ENCODE measurements at places on chromosomes 5 and 9.

DNA sequence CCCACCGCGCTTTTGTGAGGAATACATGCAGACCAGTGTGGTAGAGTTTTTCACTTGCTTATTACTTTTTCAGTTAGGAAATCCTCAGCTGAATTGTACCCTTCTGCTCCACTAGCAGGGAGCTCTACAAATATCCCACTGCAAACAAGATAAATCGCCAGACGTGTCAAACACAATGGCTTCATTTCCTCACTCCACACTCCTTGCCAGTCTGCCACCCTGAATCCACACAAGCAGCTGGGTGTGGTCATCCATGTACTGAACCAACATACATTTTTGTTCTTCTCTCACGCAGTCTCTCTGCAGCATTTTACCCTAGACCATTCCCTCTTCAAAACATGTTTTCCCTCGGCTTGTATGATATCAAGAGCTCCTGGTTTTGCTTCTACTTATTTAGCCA is 3.7 kb upstream of the ROR2 start:
- no peak for DNase-seq

DNA sequence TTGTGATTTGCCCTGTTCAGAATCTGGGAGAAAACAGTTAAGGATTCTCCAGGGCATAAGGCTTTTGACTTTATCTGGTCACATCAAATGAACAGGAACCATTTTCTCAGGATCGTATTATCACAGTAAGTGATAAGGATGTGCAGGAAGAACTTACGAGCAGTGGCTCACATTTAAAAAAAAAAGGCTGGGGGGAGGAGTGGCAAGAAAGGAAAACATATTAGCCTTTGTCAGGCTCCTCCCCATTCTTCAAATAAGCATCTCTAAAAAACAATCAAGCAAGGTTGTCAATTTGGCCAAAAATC is 234.3 kb upstream of the TMEM161B start:
- no peak for DNase-seq

DNA sequence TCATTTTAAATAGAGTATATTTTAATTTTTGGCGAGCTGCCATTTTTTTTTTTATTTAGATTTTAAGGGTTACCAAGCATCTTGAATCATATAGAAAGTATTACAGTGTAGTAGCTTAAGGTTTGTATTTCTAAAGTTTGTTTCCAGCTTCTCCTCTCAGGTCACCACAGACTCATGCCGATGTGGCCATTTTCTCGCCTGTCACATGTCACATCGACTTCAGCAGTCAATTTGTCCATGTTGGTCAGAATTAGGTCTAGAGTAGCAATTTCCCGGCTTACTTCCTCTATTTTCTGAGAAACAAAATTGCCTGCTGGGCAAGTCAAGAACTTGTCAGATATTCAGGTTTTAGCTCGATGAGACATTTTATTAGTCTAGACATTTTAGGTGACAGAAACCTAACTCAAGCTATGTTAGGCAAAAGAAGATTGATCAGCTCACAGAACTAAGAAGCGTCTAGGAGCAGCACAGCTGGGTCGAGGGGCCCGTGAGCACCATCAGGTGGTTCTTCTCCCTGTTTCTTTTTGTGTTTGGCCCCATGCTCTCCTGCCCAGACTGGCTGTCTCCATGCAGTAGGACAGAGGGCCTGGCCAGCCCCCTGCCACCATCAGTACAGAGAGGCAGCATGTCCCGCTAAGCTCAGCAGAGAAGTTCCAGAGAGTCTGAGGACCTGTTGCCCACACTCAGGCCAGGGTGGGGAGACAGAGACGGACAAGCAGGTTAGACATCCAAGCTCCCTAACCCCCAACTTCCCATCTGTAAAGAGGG is 48.4 kb upstream of the AFAP1L1 start:
- DNase-seq: no peak

GRCh38 chr5:123659011-123659410 is 147.0 kb downstream of the CSNK1G3 start:
- DNase-seq: no peak

- DNase-seq: peak; percentile 50
Observed at GRCh38 chr9:104927216-104927911, 591 bp downstream of the ABCA1 start.

DNA sequence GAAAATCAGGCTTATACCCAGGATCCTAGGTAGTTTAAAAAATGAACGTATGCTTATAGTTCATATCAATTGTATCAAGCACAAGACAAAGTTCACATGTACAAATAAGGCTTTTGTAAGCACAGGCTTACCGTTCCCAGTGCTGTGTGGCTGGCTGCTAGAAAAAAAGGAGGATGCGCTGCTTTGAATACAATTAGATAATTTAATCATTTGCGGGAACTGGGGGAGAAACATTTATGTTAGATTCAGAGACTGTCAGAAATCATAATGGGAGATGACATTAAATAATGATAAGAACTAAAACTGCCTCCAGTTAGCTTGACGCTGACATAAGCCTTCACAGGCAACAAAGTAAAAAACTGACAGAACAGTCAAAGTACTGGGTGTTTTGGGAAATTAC is 93.2 kb downstream of the FNBP1 start:
- no peak for DNase-seq

DNA sequence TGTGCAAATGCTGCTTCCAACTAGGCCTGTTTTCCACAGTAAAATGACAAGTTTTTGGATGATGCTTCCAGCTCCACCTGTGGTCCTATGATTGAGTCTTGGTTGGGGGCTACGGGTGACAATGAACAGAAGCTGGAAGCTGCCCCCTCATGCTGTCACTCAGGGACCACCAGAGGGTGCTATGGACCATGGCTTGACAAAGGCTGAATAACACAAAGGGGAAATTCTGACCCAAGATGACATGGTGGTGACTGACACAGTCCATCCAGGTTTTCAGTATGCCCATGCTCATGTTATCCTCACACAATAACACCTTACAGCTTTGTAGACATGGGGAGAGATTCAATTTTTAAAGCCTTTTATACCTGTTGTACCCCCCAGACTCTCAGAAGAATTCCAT is 23.9 kb upstream of the SAP30L start:
- peak; percentile 55 for DNase-seq

DNA sequence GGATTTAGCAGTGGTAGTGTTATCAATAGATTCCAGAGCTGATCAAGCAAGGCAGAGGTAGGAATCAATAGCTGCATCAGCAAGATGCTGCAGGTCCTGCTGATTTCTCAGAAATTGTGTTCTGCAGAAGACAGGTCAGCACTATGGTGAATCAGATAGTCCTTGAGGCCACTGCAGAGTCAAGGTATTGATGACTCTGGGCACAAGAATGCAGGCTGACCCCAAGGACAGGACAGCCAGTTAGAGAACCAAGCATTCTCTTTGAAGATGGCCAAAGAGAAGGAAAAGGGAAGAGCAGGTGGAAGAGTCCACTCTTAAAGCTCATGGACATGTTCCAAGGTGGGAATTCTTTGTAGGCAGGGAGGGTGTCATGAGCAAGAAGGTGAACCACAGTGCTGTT is 28.0 kb downstream of the PRUNE2 start:
- DNase-seq: no peak

DNA sequence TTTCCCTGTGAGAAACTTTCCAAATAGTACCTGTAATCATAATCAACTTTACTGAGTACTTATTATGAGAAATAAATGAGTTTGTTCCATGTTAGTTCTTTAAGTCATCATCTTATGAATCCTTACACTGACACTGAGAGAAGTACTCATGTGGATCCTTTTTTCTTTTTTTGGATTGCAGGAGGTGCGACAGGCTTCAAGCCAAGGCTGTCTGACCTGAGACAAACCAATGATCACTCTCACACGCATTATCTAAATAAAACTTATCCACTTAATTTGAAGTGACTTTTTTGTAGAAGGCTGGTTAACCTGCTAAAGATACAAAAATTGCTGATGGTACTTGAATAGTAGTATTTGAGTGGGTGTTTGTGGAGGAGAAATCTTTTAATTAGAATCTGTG is 39.5 kb downstream of the JAKMIP2 start:
- DNase-seq: no peak

DNA sequence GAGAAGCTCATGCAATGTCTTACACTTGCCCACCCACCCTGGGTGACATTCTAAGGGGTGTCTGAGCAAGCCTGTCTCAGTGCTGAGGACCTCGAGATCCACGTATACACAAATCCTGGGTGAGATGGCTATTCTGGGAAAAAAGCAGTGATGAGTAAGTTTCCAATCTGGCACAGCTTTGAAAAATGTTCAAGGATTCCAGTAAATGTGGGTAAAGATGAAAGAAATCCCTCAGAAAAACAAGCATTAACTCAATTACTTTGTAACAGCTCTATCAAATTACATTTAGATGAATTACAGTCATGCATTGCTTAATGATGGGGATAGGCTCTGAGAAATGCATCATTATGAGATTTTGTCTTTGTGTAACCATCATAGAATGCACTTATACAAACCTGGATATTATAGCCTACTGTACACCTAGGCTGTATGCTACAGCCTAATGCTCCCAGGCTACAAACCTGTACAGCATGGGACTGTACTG is 26.9 kb downstream of the GOLM1 start:
- no peak for DNase-seq

- DNase-seq: peak; percentile 82
Observed at GRCh38 chr5:80408484-80409366, 861 bp downstream of the ZFYVE16 start.

DNA sequence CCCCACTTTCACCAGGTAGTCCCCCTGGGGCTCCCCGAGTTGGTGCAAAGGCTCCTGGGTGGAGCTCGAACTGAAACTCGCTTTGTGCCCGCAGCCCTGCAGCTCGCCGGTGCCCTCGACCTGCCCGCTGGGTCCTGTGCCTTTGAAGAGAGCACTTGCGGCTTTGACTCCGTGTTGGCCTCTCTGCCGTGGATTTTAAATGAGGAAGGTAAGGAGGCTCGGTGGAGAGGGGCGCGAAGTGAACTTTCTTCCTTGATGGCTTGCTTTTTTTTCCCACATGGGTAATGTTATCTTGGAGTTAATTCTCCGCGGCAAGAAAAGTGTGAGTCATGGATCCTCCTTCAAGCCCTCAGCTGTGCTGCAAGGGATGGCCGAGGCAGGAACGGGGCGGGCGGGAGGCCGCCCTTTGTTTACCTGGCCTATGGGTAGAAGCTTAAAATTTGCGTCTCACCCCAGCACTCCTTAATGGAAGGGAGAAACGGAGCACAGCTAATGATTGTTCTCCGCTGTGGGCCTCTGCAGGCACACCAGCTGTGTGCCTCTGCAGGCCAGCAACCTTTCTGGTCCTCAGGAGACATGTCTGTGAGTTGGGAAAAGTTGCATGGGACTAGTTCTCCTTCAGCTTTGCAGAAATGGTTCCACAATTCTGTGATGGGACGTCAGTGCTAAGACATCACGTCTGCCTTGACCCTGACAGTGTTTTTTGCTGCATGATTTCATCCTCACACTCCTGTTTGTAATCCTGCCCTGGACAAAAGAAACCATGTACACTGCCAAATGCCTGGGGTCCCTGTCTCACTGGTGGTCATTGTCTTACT is 1.1 kb downstream of the MAMDC2 start:
- DNase-seq: no peak

DNA sequence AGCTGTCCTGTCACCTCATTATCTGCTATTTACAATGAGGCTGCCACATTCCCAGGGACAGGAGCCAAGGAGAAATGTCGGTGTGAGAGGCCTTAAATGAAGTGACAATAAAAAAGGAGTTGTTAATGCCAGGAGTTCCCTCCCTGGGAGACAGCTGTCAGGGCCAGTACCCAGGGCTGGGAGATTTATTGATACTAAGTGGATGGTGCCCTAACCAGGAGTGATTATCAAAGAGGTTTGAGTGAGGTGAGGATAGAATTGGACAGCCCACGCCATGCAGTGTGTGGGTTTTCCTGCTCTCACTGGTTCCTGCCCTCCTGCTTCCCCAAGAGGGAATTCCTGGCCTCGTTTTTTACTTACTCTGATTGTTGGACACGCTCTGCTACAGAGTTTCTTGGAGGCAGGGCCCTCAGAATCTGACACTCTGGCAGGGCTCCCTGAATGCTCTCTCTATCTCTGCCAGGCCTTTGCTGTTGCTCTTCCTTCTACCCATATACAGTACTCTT is 150.8 kb downstream of the GRIA1 start:
- DNase-seq: no peak

GRCh38 chr9:16743375-16743774 is 127.1 kb downstream of the BNC2 start:
- DNase-seq: no peak

- no peak for DNase-seq
Observed at GRCh38 chr9:128082151-128082550, 14.1 kb downstream of the SLC25A25 start.

DNA sequence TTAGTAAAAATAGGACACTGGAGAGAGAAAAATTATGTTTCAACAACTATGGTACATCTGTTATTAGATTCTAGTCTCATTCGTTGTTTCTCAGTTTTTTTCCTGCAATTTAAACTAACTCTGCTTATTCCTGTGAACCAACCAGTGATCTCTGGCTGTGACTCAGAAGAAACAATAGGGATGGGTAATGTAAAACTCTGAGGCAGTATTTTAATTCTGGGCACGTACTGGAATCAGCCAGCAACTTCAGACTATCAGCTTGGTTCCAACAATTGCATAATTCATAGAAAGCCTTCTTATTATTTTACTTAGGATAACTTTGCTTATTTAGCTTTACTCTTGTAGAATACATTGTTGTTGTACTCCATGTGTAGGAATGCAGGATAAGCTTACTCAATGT is 28.8 kb downstream of the MLLT3 start:
- DNase-seq: no peak

- peak; percentile 20 for DNase-seq
Observed at GRCh38 chr5:83785176-83785668, 64.6 kb upstream of the HAPLN1 start.

DNA sequence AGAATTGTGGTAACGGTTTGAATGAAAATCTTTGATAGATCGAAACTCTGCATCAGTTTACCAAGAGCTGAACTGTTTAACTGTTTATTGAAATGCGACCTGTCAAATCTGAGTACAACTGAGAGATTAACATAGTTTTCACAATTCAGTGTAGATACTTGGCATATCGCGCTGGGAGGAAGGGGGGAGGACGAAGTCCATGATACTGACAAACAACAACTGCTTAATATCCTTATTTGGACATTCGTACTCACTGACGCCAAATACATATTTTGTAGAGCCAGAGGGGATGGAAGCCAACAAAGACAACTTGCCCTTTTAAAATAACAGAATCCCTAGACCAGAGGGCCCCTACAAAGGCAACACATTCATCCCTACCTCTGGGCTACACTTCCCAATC is 93.2 kb downstream of the GLIS3 start:
- no peak for DNase-seq

DNA sequence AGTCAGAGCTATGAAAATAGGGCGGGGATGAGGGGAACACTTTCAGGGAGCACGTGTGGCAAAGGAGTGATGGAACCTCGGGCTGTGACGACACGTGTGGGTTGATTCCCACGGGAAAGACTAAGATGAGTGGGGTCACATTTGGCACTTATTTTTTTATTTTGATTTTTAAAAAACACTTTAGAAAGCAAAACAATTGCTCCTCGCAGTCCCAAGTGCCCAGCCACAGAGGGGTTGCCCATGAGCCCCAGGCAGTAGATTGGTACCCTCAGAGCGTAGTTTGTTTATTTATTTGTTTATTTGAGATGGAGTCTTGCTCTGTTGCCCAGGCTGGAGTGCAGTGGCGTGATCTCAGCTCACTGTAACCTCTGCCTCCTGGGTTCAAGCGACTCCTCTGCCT is 69.7 kb downstream of the WNK2 start:
- DNase-seq: no peak
